ENCODE measurements at places on chromosomes 7 and 10.

DNA sequence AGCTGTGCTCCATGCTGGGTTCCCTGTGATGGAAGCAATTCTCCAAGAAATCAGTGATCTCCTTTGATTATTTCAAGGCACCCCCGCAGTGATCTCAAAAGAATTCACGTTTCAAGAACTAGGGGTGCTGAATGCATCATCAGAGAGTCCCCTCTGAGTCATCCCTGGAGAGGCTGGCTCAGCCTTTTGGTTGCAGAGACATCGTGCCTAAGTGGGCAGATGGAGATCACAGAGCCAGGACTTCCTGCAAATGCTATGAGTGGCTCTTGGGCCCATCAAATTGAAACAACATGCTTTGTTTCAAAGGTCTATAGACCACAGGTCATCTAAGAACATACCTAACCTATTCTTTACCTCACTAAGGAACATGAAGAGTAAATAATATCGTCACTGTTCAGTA lies 41.5 kb upstream of the PLEKHA1 start:
- no peak for DNase-seq

DNA sequence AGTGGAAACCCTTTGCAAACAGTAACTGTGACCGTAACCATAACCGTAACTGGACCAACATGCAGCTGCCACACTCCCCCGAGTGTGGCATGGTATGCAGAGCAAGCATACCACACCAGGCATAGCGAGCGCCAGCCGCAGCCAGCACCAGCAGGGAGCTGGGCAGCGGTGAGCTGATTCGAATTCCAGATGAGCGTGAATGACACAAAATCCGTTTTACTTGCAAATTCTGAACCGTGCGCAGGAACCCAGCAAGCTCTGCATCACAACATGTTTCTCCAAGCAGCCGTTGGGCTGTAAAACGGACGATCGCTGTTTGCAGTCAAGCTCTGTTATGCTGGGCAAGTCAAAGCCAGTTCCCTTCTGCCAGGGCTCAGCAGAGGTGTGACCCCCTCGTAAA lies 111.1 kb downstream of the OAT start:
- no peak for DNase-seq

DNA sequence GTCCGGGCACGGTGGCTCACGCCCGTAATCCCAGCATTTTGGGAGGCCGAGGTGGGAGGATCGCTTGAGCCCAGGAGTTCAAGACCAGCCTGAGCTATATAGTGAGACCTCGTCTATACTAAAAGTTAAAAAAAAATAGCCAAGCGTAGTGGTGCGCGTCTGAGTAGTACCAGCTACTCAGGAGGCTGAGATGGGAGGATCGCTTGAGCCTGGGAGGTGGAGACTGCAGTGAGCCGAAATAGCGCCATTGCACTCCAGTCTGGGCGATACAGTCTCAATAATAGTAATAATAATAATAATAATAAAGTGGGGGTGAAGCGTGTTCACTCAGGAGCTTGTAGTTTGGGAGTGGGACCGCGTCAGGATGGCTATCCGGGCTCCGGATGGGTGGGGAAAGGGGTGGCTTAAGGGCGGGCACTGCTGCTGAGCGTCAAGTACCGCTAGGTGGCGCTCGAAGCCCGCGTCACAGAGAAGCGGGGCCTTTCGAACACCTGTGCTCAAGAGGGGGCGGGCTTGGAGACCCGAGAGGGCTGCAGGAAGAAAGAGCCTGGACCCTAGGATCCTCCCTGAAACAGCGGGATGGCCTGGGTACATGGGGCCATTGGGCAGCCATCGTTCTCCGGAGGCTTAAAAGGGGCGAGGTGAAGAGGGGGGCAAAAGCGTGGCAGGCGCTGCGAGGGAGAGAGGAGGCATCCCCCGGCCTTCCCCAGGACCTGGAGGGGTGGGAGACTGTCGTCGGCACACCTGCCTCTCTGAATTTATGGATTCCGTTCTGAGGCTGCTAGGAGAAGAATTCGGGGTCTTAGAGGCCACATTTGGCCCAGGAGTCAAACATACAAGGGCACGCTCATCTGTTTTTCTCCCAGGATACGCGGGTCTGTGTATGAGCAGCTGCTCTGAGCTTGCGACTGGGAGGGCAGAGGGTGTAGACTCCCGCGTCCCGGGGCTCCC lies 14.5 kb downstream of the LBX1 start:
- no peak for DNase-seq

DNA sequence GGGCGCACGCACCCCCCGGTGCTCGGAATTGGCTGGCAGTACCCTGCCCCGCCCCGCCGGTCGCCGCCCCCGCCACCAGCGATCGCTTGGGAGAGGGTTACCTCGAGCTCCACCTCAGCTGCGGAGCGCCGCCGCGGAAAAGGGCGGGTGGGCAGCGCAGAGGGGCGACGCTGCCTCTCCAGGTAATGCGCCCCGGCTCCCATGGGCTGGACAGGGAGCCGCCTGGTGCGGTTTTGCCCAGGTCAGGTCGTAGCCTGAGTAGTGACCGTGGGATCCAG lies 1.3 kb downstream of the PFKFB3 start:
- DNase-seq, result no peak

DNA sequence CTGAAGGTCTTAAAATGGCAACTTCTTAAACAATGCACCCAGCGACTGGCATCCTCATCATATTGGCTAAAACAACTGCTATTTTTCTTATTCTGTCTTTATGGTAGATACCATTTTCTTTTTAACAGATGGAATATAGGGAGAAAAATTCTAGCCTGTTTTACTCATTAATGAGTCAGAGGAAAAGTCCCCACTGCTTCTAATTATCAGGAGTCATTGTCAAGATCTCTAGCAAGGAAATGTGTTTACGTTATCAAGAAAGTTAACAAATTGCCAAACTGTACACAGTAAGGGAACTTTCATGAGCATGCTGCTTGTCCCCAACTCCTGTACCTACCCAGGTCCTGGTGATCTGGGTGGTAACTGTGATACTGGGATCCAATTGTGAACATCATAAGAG lies 117.7 kb upstream of the KIAA1217 start:
- no peak for DNase-seq
